HFFc6 (cell line): ENCODE measurements at places on chromosomes 16 and 17.

DNA sequence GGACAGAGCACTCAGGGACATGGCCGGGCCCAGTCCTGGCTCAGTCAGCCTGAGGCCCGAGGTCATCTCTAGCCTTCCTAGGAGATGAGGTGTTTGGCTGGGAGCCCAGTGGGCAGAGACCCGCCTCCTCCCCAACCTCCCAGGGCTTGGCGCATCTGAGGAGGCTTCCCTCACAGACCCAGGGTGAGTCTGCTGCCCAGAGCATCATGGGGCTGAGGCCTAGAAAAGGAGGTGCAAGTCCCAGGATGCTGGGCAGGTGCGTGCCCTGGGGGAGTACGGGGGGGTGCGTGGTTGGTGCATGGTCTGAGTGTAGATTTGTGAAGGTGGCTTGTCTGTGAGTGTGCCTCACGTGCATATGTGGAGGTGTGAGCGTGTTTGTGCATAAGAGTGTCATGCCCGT is 4.7 kb downstream of the PDE6G start:
- peak; percentile 84 for DNase-seq

- DNase-seq, result peak; percentile 25
Observed at GRCh38 chr17:75152922-75153779, 1.2 kb downstream of the JPT1 start.

DNA sequence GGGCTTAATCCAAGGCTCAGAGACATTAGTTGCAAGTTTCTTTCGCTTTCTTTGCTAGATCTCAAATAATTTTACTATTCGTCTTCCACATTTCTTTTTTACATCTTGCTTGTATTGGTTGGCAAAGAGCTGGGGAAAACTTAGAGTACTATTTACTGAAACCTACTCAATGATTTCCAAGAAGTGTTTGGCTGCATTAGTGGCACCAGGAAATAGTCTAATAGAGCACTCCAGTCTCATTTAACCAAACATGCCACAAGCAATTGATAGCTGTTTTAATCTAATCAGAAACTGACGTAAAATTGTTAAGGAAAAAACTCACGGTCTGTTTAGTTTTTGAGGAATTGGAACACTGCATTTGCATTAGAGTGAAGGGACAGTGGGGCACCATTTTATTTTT is 29.0 kb downstream of the NUP93 start:
- no peak for DNase-seq

DNA sequence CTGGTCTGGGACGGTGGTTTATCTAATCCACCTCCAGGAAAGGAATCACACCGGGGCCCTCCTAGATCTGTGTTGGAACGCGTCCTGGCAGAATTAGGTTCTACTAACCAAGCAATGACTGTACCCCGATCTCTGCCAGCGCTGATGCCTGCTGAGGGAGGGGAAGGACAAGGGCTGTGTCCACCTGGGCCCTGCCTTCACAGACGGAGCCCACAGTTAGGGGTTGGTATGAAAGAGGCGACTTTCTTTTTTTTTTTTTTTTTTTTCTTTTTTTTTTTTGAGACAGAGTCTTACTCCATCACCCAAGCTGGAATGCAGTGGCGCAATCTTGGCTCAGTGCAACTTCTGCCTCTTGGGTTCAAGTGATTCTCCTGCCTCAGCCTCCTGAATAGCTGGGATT is 9.9 kb upstream of the KRT19 start:
- no peak for DNase-seq

DNA sequence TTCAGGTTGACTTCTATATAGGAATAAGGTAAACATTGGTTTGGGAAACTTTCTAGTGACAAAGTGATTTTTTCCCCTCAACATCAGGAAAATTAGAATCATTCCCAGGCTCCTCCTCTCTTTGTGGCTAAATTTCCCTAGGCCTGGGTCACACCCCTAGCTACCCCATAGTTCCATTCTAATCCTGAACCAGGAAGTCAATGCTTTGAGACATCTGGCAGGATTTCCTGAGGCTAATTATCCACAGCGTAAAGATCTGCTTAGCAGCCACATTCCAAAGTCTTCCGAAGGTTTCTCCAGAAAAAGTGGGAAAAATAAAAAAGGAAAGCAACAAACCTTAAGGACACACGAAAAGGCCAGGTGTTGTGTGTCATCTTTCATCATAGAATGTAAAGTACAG is 60.3 kb upstream of the CORO6 start:
- no peak for DNase-seq

DNA sequence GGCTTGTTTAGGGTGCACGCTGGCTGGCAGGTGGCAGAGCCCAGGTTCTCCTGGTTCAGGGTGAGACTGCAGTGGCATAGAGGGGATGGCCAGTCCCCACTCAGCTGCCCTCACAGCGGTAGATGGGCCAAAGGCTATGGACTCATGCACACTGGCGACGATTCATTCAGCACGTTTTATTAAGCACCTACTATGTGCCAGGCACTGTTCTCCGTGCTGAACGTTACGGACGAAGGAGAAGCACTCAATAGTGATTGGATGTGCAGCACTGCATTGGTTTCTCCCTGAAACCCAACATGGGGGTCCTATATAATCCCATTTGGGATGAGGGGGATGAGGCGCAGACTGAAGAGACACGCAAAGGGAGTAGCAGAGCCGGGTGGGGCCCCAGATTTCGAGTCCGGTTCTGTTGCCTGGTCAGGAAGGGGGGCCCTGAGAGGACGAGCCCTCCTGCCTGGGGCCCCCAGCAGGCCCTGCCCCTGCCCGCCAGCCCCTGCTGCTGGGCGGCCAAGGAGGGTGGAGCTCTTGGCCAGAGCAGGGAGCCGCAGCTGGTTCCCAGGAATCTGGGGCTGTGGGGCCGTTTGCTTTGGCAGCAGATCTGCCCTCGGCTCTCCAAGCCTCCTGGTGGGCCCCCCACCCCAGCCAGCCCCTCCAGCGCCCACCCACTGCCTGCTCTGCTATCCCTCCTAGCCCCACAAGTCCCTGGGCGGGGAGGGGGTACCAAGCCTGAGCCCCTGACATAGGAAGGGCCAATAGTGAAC is 8.8 kb downstream of the GLIS2 start:
- no peak for DNase-seq

- DNase-seq, result peak; percentile 54
Observed at GRCh38 chr17:34255381-34255732, 272 bp downstream of the CCL2 start.

DNA sequence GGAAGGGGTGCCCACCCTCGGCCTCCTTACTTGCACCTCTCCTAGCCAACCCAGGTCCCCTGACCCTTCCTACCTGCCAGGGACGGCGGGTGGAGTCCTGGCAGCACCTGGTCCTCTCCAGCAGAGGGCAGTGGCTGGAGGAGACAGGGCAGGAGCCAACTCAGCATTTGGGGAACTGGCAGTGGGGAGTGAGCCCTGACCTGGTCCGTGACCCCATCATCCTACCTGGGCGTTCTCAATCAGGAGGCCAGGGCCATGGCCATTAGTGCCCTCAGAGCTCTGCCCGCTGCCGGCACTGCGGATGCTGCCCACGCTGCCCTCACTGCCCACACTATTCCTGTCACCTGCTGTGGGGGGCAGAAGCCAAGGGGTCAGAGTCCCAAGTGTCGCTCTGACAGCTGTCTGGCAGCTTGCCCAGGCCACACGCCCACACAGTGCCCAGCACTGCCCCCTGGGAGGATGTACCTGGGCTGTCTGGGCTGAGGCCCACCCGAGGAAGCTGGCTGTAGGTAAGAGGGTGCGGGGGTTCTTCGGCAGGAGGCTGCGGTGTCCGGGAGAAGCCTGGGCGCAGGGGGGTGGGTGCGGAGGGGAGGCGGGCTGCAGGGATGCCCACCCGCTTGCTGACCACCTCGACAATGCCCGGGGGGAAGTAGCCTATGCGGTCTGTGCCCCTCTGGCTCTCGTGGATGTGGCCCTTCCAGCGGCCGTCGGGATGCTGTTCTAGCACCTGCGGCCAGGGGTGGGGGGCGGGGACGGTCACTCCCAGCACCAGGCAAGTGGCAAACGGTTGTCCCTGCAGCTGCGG is 10.8 kb downstream of the CASKIN2 start:
- DNase-seq, result no peak

GRCh38 chr17:2266865-2267228 is 36.7 kb downstream of the SMG6 start:
- no peak for DNase-seq
